ENCODE measurements at places on chromosomes 2 and 18.

- DNase-seq, result no peak
Measured at GRCh38 chr2:27322301-27322765, 564 bp downstream of the MPV17 start.

DNA sequence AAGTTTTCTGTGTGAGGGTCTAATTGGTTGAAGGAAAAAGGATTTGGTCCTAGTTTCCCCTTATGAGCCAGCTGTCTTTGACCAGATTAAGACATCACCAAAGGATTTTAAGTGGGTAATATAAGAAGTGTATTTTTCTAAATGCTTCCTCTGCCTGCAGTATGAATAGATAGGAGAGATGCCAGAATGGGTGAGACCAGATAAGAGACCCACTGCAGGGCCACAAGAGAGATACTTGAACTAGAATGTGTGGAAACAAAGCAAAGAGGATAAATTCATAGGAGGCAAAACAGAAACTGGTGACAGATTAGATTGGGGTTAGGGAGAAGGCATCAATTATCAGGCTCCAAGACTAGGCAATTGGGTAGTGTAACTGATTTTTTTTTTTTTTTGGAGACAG is 1.1 kb upstream of the HDHD2 start:
- DNase-seq, result no peak

DNA sequence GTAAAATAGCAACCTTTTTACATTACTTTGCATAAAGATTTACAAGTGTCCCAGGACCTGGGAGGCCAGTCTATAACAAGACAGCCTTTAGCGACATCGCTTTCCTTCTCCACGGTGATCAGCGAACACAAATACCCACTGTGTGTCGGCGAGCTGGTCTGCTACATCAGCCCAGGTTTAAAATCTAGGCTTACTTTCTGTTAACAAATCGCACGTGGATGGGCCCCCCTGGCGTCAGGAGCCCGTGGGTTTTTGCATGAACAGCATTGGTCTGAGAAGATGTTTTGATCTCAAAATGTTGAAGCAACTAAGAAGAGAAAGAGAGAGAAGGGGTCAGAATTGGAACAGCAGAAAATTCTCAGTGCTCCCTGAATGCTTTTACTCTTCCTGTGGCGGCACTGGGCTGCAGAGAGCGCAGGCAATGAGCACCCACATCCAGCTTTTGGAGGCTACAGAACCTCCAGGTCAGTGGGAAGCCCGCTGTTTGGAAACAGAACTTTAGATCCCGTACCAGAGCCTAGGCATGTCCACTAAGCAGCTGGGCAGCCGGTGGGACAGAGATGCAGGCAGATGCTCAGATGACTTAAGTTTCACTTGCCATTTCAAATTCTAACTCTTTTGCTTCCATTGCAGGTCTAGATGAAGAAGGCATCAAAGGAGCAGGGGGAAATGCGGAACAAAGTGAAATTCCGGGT is 32.9 kb downstream of the CYP27C1 start:
- DNase-seq, result no peak

GRCh38 chr2:121709776-121710469 is 26.8 kb downstream of the NIFK start:
- no peak for DNase-seq

GRCh38 chr2:128692895-128693742 is 374.5 kb upstream of the HS6ST1 start:
- DNase-seq, result no peak

DNA sequence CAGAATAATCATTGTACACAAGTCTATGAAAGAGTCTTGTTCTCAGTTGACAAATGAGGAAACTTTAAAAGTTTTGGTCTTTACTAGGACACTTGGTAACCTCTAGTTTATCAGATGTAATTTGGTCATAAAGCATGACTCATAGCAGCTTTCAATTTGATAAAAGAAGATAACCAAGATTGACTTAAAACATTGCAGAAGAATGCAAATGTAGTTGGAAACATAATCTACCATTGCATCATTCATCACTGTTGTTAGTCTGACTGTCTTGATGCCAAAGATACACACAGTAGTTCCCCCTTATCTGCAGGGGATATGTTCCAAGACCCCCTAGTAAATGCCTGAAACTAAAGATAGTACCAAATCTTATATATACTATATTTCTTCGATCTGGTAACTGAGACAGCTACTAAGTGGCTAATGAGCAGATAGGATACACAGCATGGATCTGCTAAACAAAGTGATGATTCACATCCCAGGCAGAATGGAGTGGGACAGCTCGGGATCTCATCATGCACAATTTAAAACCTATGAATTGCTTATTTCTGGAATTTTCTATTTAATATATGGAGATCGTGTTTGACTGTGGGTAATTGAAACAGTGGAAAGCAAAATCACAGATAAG is 131.4 kb upstream of the CCDC68 start:
- no peak for DNase-seq

- no peak for DNase-seq
Measured at GRCh38 chr18:49212819-49213218, 247.6 kb downstream of the DYM start.

GRCh38 chr2:236196366-236196765 is 28.2 kb upstream of the GBX2 start:
- no peak for DNase-seq

DNA sequence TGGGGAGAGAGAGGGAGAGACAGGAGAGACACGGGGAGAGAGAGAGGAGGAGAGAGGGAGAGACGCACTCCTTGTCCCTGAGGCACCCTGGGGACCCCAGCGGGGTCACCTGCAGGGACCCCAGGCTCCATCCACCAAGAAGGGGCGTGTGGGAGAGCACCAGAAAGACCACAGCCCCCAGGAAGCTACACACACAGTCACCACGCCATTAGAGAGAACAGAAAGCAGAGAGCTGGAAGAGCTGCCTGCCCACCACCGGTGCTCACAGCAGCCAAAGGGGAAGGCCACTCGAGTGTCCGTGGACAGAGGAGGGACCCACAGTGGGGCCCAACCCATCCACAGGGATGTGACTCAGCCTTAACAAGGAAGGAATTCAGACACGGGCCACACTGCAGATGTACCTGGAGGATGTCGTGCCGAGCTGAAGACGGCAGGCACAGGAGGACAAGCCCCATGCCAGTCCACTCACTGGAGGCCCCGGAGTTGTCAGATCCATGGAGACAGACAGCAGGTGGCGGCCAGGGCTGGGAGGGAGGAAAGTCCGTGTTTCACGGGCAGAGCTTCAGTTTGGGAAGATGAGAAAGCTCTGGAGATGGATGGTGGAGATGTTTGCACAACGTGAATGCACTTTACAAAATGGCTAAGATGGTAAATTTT is 11.5 kb upstream of the NFATC1 start:
- no peak for DNase-seq

- DNase-seq, result no peak
Measured at GRCh38 chr2:26971911-26972786, 1.7 kb downstream of the MAPRE3 start.

GRCh38 chr2:105678346-105678745 is 66.4 kb upstream of the NCK2 start:
- no peak for DNase-seq

DNA sequence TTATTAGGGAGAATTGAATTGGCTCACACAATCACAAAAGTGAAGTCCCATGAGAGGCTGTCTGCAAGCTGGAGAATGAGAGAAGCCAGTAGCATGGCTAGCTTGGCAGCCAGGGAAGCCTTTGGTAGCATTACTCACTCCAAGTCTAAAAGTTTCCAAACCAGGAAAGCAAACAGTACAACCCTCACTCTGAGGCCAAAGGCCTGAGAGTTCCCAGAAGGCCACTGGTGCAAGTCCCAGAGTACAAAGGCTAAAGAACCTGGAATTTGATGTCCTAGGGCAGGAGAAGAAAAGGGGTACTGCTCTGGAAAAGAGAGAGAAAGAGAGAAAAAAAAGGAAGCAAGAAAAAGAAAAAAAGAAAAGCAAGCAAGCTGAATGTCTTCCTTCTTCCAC is 318.2 kb downstream of the RND3 start:
- no peak for DNase-seq

GRCh38 chr18:8868276-8868675 is 162.9 kb downstream of the MTCL1 start:
- DNase-seq, result no peak

DNA sequence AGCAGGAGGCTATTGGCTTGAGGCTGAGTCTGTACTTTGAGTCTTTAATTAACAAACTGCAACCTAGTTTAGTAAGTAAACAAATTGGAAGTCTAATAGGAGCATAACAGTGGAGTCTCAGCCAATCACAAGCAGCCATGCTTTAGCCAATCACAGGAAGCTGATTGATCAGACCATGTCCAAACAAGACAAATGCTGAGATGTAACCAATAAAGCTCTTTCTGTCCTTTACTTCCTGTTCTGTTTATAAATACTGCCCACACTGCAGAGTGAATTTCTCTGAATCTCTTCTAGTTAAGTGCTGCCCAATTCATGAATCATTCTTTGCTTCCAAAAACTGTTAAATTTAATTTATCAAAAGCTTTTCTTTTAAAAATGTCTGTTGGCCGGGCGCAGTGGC is 146.6 kb upstream of the DLX2 start:
- no peak for DNase-seq

DNA sequence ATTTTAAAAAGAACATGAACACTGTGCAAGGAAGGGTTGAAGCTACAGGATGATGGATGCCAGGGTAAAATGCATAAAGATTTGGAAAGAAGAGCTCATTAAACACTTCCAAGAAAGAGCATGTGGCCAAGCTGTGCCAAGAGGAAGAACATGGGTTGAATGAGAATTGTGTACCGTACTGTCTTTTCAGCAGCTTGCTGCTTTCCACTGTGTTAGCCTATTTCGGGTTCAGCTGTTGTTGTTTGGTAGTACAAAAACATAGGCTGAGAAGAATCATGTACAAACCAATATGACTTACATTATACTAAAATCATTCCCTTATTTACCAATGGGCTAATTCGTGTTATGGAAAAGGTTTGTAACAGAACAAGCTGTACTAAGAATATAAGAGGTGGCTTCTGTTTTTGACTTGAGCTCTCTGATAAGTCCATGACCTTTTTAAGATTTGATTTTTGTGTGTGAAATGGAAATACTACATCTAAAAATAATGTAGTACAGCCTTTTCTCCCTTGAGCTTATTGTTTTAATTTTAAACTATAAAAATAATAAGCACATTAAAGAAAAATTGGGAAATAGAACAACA is 188.3 kb upstream of the STON1 start:
- DNase-seq, result no peak

- DNase-seq, result no peak
Measured at GRCh38 chr2:238334885-238335284, 14.6 kb downstream of the TRAF3IP1 start.

DNA sequence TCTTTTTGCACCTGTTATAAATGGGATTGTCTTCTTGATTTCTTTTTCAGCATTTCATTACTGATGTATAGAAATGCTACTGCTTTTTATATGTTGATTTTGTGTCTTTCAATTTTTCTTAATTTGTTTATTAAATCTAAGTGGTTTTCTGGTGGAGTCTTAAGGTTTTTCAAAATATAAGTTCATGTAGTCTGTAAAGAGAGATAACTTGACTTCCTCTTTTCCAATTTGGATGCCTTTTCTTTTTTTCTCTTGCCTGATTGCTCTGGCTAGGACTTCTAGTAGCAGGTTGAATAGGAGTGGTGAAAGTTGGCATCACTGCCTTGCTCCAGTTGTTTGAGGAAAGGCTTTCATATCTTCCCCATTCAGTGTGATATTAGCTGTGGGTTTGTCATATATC is 28.6 kb upstream of the GALNT5 start:
- no peak for DNase-seq

DNA sequence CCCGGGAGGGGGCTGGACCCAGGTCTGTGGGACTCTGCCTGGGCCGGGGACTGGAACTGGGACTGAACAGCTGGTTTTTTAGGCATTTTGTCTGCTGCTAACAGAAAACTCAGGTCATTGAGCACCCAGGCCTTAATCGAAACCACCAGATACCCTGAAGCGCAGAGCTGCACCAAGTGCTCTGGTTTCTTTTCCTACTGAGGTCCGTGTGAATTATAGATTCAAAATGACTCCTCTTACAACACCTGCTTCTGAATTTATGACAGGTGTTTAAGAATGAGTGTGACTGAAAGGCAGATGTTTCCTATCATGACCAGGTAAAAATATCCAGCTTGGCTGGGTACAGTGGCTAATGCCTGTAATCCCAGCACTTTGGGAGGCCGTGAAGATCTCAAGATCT is 47.8 kb downstream of the TRAPPC12 start:
- no peak for DNase-seq

DNA sequence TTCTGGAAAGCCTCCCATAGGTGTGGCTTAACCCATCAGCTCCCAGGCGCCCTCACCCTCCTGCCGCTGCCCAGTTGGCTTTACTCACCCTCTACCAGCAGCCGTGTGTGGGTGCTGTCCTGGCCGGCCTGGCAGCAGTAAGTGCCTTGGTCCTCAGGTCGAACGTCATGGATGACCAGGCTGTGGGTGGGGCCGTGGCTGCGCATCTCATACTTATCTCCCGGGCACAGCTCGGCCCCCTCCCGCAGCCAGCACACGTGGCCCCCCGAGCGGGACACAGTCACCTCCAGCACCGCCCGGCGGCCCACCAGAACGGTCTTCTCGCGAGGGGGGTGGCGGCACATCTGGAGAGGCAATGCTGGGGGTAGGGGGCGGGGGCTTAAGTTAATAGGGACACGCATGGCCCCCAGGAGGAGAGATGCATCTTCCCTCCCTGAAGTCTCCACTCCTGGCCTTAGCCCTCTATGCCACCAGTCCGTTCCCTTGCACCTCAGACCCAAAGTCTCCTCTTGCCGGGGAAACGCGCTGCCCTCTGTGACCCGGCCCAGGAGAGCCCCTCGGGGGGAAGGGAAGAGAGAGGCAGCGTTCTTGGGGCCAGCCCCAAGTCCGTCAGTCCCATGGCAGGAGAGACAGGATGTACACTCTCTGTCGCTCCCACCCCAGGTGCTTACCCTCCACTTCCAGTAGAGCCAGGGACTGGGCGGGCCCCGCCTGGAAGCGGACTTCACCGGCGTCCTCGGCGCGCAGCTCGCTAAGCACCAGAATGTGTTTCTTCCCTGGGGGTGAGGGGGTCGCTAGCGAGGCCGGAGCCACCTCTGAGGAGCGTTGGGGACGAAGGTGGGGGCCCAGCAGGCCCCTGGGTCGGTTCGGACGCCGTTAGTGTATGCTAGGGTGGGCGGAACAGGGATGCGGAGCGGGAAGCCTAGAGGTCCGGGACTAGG is 7.9 kb downstream of the TMEM198 start:
- no peak for DNase-seq

- no peak for DNase-seq
Measured at GRCh38 chr2:20702563-20702962, 35.6 kb downstream of the GDF7 start.

GRCh38 chr2:15633043-15633970 is 41.6 kb downstream of the DDX1 start:
- DNase-seq, result no peak

DNA sequence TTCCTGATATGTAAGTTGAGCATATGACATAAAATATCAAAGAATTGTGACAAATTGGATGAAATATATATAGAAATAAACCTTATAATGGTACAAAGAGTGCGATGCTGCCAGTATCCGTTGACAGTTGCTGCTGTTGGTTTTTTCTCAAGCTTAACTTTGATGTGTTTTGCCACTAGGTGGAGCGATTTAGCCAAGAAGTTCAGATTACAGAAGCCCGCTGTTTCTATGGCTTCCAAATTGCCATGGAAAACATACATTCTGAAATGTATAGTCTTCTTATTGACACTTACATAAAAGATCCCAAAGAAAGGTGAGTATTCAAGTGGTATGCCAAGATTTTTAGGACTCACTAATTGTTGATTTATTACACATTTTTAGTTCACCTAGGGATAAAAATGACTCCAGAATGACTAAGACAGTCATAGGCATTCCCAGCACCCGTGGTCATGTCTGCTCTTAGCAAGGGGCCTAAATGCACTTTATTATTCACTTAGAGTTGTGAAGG is 2.1 kb downstream of the RRM2 start:
- DNase-seq, result no peak

- no peak for DNase-seq
Measured at GRCh38 chr2:209097168-209097567, 326.7 kb upstream of the MAP2 start.

- DNase-seq, result no peak
Measured at GRCh38 chr2:197327472-197328098, 17.0 kb upstream of the ANKRD44 start.

Data from stimulated activated CD4-positive, alpha-beta T cell treated with anti-CD3 and anti-CD28 coated beads, Interleukin-4, amount 100 ng/mL, for 48 hours (primary cell).